ENCODE measurements at places on chromosomes 7 and 10. TPM values are rescaled to one million over a fixed set of nuclear protein-coding genes. Genes with fewer than 3 reads are reported as not detected.
A peak's percentile ranks its signal among the peaks of the same experiment; 100 is the strongest.

The DNAJC12 gene
- 1.8 TPM for total RNA-seq

The VWDE gene
- 1.1 TPM for total RNA-seq

The TUBAL3 gene
- total RNA-seq = not detected

The TFEC gene
- total RNA-seq = 16.9 TPM

The SEM1 gene
- 33.5 TPM for total RNA-seq

The KLF14 gene
- total RNA-seq = 0.15 TPM

The CPA5 gene
- not detected for total RNA-seq

The NPTX2 gene
- total RNA-seq = 0.30 TPM

The LIPF gene
- total RNA-seq = not detected

The IDI1 gene
- 56.5 TPM for total RNA-seq

The CALCR gene
- not detected for total RNA-seq

The EGR2 gene
- total RNA-seq = 4.2 TPM

The SPDYE5 gene
- not detected for total RNA-seq

The ELMO1 gene
- 71.8 TPM for total RNA-seq

DNA sequence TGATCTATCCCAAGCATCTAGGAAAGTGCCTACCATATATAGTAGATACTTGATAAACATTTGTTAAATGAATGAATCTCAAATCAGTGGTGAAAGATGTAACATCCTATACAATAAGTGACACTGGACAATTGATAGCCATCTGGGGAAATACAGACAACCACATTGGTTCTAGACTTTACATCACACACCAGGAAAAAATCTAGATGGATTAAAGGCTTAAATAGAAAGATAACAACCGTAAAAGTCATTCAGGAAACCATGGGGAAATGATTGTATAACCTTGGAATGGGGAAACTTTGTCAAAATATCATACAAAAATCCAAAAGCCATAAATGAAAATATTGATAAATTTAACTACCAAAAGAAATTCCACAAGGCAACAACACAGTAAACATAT, 7.0 kb upstream of the GARIN1A start:
- no peak for DNase-seq

DNA sequence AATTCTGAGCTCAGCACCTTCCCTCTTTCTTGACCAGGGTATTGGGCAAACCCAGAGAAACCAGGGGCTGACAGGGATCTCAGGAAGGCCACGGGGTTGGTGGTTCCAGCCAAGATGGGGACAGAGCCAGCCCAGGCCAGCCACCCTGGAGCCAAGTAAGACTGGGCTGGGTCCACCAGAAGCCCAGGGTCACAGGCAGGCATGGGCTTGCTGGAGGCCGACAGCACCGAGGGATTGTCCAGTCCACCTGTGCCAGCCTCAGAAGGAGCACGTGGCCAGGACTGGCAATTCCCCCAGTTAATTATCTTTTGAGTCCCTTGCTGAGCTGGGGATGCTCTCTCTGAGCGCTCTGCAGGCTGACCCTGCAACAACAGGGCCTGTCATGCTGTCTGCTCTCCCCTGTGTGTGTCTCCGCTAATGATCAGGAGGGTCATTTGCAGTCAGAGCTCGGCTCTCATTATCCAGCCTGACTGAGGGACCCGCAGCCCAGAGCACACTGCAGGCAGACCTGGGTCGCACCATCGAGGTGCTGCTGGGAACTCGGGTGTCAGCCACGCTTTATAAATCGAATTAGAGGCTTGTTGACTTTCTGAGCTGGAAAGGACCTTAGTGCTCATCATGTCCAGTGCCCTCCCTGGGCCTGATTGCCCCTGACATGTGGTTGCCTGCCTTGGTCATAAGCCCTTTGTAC, 69.5 kb upstream of the PPIF start:
- DNase-seq = no peak

DNA sequence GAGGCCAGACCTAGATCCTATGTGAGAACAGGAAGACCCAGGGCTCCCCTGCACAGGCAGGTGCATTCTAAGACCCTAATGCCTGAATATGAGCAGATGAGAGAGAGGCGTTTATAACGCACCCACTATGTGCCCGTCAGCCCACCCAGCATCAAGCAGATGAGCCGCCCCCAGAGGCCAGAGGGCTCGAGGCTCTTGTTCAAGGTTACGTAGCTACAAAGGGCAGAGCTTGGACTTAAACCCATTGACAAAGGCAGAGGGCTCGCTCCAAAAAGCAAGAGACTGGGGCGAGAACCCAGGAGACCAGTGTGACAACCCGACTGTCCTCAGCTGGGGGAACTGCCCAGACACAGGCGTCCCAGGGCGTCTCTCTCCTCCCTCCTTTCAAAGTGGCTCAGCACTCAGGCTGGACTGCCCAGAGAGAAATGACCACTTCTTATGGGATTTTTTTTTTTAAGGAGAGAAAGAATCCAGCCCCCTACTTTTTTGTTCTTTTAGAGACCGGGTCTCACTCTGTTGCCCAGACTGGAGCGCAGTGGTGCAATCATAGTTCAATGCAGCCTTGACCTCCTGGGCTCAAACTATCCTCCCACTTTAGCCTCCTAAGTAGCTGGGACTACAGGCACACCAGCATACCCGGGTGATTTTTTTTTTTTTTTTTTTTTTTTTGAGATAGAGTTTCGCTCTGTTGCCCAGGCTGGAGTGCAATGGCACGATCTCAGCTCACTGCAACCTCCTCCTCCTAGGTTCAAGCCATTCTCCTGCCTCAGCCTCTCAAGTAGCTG, 40.1 kb downstream of the TNRC18 start:
- DNase-seq = no peak

- DNase-seq = no peak
Observed at GRCh38 chr10:4041635-4042034, 256.6 kb upstream of the KLF6 start.

- DNase-seq = no peak
Observed at GRCh38 chr10:44723082-44723481, 188.1 kb upstream of the TMEM72 start.

DNA sequence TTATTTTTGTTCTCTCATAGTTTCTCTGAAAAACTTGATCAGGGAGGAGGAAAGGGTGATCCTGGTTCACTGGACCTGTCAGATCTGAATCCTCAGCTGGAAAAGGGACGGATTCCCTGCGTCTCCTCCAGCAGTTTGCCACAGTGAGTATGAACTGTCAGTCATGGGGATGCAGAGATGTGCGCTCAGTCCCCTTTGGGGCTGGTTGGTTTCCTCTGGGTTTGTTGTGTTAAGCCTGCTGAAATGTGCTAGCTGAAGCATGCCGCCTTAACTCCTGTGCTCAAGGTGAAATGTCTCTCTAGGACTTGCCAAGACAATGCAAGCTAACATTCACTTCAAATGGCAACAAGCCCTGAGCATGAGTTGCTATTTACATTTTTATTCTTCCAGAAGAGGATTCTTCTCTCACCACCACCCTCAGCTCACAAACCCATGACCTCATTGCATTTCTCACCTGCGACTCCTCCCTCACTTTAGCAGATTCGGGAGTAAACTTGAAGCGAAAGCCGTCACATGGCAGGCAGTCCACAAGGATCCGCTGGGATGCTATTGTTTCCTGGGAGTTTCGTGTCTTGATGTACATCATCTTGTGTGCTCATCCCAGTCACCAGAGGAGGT, 192.9 kb upstream of the FZD8 start:
- DNase-seq = no peak

DNA sequence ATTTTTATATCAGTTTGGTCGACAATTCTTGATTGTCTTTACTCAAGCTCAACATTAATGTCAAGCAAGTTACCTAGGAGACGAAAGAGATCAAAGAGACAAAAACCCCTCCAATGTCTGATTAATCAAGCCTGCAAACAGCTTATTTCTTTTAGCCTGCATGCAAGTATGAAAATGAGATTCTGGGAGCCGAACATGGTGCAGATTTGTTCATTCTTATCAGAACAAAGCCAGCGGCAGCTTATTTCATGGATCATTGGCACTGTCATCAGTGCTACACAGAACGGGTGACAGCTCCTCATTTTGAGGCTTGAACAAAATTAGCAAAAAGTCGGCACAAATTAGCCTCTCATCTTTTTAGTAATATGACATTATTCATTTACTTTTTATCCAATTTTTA, 26.5 kb downstream of the FAM204A start:
- DNase-seq = no peak

DNA sequence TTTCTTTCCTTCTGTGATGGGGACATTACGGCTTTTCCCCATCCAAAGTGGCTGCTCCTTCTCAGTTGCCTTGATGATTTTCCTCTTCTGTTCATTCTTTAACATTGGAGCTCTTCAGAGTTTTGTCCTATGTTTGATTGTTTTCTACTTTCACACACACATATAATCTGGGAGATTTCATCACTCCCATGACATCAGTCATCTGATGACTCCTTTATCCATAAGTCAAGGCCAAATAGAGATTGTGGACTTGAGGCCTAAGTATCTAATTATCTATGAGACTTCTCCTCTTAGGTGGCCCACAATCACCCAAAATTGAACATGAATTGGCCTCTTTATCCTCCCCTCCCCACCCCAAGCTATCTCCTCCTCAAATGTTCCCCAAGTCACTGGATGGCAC, 5.3 kb upstream of the COL1A2 start:
- DNase-seq = no peak

GRCh38 chr10:11080564-11080984, 62.9 kb downstream of the CELF2 start:
- no peak for DNase-seq

GRCh38 chr10:72365106-72365895, 10.6 kb upstream of the DNAJB12 start:
- DNase-seq = no peak

DNA sequence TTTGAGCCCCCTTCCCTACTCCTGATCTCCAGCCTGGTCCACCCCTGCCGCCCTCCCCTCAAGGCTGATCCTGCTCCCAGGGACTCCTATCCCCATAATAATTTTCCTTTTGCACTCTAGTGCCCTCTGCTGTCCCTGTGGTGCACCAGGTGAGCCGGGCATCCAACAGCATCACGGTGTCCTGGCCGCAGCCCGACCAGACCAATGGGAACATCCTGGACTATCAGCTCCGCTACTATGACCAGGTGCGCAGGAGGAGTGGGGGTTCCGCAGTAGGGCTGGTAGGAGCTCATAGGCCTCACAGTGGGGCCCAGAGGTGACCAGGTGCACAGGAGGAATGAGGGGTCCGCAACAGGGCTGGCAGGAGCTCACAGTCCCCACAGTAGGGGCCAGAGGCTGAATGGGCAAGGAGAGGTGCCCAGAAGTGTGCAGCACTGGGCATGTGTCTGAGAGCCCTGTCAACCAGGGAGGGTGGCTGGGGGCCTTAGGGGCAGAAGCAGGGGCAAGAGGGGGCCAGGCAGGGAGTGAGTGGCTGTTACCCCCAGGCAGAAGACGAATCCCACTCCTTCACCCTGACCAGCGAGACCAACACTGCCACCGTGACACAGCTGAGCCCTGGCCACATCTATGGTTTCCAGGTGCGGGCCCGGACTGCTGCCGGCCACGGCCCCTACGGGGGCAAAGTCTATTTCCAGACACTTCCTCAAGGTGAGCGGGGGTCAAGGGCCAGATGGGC, 11.7 kb downstream of the EPHB6 start:
- DNase-seq = peak; percentile 63

- no peak for DNase-seq
Observed at GRCh38 chr10:23341004-23341403, 3.6 kb downstream of the C10orf67 start.

DNA sequence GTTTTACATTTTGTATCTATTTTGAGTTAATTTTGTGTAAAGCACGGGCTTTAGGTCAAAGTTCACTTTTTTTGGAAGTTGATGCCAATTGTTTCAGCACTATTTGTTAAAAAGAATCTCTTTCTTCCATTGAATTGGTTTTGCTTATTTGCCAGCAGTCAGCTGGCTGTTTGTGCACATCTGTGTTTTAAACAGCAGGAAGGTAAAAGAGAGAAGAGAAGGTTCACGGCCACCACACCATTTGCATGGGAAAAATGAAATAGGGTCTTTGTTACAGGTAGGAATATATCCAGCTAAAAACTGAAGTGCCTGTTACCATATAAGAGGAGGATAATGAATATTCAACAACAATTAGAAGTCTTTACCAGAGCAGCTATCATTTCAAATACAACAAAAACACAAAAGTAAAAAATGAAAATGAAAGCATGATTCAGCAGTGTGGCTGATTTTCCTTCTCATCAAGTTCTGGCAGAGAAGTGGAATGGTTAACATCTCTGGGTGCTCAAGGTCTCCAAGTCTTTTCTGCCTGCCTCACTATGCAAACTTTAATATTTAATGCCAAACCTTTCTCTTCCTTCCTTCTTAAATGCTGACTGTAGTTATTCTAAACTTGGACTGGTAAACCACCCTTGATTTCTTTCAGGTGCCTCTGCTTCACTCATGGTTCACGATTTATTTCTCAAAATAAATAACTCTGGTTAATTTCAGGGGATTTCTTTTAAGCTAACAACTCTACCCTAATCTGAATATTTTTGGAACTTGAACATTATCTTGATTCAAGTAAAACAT, 841.5 kb downstream of the GRM8 start:
- DNase-seq = no peak

DNA sequence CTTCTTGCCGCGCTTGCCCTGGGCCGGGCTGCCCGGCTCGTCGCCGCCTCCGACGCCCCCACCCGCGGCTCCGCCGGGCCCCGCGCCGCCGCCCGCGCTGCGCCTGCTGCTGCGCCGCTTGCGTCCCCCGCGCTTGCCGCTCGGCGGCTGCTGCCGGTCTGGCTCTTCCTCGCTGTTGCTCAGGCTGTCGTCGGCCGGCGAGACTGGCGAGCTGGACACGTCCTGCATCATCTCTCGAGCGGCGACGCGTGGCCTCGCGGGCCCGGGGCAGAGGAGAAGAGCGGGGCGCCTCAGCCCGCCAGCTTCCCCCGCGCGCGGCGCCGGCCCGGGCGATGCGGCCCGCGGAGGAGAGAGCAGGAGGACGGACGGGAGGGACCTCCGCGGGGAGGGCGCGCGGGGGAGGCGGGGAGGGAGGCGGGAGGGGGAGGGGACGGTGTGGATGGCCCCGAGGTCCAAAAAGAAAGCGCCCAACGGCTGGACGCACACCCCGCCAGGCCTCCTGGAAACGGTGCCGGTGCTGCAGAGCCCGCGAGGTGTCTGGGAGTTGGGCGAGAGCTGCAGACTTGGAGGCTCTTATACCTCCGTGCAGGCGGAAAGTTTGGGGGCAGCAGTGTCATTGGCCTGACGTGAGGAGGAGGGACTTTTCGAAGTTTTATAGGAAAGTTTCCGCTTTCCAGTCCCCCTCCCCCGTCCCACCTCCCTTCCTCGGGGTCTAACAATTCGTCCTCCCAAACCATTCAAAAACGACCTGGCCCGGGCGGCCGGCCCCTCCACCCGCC, at the start of gene TWIST1:
TWIST1 (minus strand) TSS at position 546 of the 779 bp plus-strand sequence; CDS start at position 231, 315 bp downstream.
- peak; percentile 86 for DNase-seq

DNA sequence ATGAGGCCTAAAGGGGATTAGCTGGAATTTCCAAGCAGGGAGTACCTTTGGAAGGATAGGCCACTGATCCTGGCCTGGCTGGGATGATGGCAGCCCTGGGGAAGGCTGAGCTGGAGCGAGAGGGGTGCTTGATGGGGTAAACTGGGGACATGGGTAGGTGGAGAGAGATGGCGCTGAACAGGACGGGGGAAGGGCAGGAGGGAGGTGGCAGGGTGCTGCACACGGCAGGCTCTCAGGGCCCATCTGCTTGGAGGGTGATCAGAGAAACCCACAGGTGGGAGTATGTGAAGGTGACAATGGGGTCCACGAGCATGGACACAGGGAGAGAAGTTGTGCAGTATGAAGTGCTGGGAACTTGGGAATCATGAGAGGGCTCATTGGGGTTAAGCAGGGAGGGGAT, 10.3 kb downstream of the MAT1A start:
- no peak for DNase-seq

All from upper lobe of left lung (tissue), 6 donors.